Smooth muscle cell of bladder (primary cell): ENCODE measurements at places on chromosomes 1 and 21. TPM values are rescaled to one million over a fixed set of nuclear protein-coding genes. Genes with fewer than 3 reads are reported as not detected.

Gene RUNX3
- not detected in 2 replicates for total RNA-seq

Gene SPRR4
- not detected in 2 replicates for total RNA-seq

Gene GBP4
- 2.6 and 4.5 TPM in 2 replicates for total RNA-seq

Gene RIIAD1
- not detected in 2 replicates for total RNA-seq
